T-helper 1 cell (primary cell): ENCODE measurements at places on chromosomes 11 and 22.

DNA sequence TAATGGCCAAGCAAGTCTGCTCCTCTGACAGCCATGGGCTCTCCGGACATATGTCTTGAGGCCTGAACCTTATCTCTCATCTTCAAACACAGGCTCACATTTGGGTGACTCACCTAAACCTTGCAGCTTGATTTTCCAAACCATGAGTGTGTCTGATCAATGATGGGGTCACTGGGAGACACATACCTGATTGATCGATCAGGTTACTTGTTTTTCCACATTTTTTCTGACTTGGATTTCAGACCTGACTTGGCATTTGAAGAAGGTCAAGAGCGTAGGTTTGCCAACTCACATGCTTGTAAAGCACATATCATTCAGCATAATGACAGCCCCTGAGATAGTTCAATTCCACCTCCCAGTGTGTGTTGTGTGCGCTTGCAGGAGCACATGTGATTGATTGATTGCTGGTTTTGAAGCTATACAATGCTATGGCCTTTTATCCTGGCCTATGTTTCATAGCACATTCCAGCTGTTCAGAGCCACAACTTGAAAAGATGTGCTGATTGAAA is 116.7 kb upstream of the KIRREL3 start:
- DNase-seq = no peak

GRCh38 chr11:114122686-114123085 is 63.2 kb downstream of the ZBTB16 start:
- no peak for DNase-seq

DNA sequence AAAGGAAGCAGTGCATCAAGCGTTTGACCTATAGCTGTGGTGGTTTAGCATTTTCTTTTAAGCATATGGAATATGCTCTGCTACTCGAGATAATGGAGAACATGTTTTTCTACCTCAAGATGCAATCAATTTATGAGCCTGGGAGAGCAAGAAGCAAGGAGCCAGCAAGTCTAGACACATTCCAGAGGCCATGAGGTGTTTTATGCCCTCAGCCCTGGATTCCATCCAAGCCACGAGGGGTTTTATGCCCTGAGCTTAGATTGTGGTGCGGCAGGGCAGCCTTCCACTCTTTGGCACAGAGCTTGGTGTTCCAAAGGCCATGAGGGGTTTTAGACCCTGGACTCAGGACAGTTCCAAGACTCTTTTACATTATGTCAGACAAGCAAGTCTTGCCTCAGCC is 11.7 kb upstream of the DNAJB13 start:
- no peak for DNase-seq

- no peak for DNase-seq
Observed at GRCh38 chr22:49519117-49519737, 308.4 kb downstream of the BRD1 start.

DNA sequence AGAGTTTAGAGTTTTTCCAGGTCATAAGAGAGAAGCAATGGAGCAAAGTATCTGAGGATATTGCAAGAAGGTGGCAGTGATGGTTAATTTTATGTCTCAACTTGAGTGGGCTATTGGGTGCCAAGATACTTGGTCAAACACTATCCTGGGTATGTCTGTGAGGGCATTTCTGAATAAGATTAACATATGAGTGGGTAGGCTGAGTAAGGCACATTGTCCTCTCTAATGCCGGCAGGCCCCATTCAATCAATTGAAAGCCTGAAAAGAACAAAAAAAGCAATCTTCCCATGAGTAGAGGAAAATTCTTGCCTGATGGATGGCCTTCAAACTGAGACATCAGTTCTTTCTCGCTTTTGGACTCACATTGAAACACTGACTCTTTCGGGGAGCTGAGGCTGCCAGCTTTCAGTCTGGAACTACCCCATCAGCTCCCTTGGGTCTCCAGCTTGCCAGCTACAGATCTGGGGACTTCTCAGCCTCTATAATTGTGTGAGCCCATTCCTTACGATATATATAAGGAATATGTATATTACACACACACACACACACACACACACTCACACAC is 228.8 kb downstream of the BUD13 start:
- DNase-seq = no peak

- DNase-seq = no peak
Observed at GRCh38 chr11:74540270-74540669, 46.7 kb upstream of the LIPT2 start.

- DNase-seq = no peak
Observed at GRCh38 chr11:132639403-132639802, 892.9 kb downstream of the OPCML start.

DNA sequence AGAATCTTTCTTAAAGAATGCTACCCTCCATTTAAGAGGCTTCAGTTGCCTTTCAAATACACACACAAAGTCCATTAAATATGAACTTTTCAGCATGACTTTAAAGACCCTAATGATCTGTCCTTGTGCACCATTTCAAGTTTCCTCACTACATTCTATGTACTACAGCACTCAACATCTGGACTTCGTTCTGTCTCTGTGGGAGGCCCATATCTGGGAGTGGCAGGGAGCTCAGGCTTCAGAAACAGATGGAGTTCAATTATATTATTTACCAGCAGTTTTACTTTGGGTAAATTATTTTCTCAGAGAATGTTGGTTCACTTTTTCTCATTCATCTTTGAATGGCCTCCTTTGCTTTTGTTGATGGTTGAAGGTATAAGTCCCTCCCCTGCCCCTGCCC is 67.4 kb downstream of the ANO3 start:
- DNase-seq = no peak

DNA sequence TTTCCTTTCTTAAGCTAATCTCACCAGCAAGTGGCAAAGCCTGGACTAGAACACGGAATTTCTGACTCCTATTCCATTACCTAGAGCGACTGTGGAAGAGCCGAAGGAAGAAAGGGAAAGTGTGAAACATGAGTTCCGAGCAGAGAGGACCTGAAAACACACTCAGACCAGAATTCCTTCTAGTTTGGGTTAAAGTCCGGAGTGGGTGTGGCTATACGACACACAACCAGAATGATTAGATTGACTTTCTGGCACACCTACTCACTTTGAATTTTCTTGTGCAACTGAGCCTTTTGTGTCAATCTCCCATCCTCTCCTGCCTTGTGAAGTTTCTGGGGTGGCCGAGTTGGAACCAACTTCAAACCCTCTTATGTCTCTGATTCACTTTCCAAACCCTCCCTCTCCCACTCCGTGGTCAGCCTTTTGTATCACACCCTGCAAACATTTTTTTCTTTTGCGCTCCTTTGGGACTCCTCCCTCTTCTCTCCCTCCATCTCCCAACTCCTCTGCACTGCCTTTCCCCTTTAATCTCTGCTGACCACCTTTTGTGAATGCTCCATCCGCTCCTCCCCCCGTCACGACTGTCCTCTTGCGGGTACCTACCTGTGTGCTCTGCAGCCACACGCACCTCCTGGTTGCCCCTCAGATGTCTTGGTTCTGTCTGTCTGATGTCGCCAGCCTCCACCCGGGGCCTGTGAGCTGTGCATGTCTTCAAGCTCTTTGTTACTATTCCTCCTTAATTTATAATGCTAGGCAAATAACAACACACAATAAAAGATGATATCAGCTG is 86.3 kb upstream of the BLID start:
- DNase-seq = no peak

DNA sequence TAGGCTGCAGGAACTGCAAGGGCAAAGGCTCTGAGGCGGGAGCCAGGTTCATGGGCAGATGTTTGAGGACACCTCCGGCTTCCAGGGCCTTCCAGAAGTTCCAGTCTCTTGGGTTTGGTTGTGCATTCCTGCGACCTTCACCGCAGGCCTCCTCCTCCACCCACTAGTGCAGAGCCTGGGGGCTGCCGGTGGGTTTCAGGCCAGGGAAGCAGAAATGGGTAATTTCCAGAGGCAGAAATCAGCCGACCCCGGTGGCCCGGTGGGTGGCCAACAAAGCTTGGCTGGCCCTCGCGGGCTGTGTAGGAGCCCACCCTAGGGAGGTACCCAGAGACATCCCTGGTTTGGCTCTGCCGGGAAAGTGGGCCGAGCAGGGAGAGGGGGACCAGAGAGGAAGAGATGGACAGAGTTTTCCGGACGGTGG is 417 bp upstream of the PHETA2 start:
- no peak for DNase-seq

DNA sequence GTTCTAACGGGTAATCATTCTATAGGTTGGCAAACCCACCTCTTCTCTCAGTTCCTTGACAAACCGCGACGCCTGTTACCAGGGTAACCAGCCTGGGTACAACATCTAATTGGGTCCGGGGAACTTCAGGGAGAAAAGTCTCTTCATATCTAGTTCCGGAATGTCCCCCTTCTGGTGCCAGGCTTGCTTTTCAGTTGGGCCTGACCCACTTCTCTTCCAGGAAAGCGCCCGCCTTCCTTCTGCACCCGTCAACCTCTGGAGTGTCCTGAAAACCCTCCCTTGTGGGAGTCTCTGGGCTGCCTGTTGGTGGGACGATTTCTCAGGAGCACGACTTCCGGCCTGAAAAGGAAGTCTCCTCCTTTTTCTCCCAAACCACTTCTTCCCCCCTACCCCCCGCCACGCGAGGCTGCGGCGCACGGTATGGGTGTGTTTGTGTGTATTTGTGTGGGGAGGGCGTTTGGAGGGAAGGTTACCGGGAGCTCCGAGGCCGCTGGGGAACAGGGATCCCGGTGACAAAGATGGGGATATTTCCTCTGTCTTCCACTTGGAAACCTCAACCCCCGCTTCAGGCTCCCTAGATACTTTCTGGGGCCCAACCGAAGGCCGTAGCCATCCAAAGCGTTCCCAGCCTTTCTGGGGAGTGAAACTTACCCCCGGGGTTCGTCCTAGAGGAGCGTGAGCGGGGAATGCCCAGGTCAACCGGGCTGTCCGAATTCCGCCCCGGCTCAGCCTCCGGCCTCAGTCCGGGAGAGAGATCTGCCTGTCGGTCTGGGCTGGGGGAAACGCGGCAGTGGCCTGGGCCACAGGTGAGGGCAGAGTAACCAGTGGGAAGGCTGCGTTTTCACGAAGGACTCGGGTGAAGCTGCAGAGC is at the start of the genes NKAPD1 and PIH1D2:
Gene NKAPD1 (plus strand): TSS at position 359 of the 871 bp plus-strand sequence. CDS start 1,276 bp downstream, outside the sequence.
Gene PIH1D2 (minus strand): TSS at position 77 of the 871 bp plus-strand sequence. CDS start 843 bp downstream, outside the sequence.
- peak; percentile 55 for DNase-seq

GRCh38 chr22:40345271-40345670 is 1.0 kb upstream of the ADSL start:
- no peak for DNase-seq

DNA sequence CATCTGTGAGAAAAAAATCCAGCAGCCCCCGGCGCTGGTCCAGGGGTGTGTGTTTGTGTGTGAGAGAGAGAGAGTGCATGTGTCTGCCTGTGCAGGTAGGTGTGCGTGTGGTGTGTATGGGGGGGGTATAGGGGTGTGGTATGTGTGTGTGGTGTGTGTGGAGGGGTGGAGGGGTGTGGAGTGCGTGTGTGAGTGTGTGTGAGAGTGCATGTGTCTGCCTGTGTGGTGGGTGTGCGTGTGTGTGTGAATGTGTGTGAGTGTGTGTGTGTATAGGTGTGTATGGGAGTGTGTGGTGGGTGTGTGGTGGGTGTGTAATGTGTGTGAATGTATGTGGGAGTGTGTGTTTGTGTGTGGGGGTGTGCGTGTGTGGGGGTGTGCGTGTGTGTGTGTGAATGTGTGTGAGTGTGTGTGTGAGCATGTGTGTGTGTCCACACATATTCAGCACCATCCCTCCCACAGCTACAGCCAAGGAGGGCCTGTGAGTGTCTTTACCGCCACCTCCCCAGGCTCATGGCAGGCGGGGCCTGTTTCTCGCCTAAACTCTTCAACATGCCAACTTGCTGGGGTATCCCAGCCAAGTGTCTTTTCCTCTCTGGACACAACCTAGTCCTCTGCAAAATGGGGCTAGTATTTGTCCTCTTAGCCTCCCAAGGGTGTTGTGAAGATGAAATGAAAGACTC is 11.9 kb downstream of the LMO1 start:
- no peak for DNase-seq

- no peak for DNase-seq
Observed at GRCh38 chr22:43951391-43951790, 3.9 kb upstream of the SAMM50 start.

GRCh38 chr11:45097721-45098493 is 48.5 kb upstream of the PRDM11 start:
- DNase-seq = no peak

GRCh38 chr22:17999851-18000250 is 24.5 kb downstream of the MICAL3 start:
- no peak for DNase-seq

DNA sequence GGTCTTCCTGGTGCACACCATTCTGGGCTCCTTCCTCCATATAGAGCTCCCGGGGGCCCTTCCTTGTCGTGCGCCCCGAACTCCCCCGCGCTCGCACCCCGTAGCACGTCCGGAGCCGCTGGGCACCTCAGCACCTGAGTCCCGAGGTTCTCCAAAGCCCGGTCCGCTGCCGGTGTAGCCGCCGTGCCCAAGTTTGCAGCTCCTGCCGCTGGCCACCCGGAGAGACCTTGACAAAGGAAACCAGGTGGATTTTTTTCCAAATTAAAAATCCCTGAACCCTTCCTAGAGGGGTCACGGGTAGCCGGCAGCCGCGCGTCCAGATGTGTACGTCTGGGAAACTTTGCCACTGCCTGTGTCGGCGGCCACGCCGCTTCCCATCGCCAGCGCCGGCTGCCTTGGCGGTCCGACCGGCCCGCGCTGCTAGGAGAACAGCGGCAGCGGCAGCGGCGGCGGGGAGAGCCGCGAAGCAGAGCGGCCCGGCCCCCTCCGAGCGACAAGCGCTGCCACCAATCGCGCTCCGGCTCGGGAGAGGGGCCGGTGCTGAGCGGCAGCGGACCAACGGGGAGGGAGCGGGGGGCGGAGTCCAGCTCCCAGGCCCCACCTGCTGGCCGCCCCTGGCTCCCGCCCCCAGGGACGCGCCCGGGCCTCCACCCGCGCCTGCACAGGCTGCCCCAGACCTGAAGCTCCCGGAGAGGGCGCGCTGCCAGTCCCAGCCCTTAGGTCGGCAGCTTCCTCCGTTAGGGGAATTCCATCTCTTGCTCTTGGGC is at the start of gene GALNT18:
Gene GALNT18 (minus strand): TSS at position 433 of the 767 bp plus-strand sequence.
- peak; percentile 12 for DNase-seq

- DNase-seq = no peak
Observed at GRCh38 chr11:59943997-59944714, 5.9 kb downstream of the OOSP1 start.
